Cardiac septum (tissue), 1 donor: ENCODE measurements at places on chromosomes 1 and 21. TPM values are rescaled to one million over a fixed set of nuclear protein-coding genes. Genes with fewer than 3 reads are reported as not detected.

PLEKHA6 gene
- total RNA-seq = 27.9 TPM

RAB13 gene
- total RNA-seq = 57.3 TPM

ZSWIM5 gene
- 1.5 TPM for total RNA-seq

GRCh38 chr1:201452866-201453265, 16.1 kb downstream of the PHLDA3 start:
- DNase-seq = no peak

GRCh38 chr1:224828691-224829090, 100.8 kb upstream of the DNAH14 start:
- DNase-seq = no peak

- no peak for DNase-seq
Measured at GRCh38 chr1:79043506-79043905, 37.0 kb upstream of the ADGRL4 start.

DNA sequence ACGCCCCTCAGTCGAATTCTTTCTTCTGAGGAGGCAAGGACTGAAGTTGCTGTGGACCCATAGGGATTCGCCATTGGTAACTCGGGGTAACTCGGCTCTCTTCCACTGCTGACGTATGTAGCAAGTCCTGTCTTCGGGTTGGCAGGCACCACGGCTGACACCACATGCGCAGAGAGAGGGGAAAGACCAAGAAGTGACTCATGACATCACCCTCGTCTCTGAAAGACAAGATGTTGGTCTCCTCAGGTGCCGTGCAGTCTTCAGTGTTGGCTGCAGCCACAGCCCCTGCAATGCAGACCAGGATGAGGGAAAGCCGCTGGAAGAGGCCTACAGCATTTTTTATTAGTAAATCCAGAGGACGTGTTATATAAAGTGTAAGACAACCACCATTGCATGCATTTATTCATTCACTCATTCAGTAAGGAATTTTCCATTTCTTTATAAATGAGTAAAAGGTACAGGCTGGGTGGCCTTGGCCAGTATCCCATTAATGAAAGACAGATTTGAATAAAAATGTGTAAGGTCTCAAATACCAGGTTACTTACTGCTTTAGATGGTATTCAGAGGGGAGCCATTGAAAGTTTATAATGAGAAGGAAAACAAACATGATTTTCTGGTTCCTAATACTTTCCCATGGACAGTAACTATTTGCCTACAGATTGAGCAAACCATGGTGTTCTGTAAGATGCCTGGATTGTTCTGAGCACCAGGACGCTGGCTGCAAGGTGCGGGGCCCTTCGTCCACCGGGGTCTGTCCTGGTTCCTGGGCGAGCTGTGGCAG, 50.7 kb upstream of the IRF2BP2 start:
- DNase-seq = no peak

GRCh38 chr1:177934927-177935326, 34.9 kb downstream of the SEC16B start:
- no peak for DNase-seq
